ENCODE measurements at places on chromosomes 5 and 9. TPM values are rescaled to one million over a fixed set of nuclear protein-coding genes. Genes with fewer than 3 reads are reported as not detected.

Gene OCLN
- total RNA-seq: 127 TPM

DNA sequence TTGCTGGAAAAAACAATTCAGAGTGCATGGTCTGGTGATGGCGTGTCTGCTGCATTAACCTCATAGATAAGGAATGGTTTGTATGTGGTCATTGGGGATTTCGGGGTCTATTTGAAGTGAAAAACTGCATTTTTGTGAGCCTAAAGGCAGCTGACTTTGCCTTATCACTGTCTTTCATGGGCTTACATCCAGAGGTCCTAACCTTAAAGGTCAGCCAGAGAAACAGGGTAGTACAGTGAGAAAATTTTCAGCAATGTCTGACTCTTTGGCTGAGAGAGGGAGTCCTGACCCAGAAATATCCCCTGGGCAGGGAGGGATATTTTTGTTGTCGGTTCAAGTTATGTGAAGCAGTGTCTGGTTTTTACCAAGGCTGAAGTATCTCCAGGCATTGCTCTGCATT, 5.7 kb downstream of the PCSK5 start:
- DNase-seq: no peak

DNA sequence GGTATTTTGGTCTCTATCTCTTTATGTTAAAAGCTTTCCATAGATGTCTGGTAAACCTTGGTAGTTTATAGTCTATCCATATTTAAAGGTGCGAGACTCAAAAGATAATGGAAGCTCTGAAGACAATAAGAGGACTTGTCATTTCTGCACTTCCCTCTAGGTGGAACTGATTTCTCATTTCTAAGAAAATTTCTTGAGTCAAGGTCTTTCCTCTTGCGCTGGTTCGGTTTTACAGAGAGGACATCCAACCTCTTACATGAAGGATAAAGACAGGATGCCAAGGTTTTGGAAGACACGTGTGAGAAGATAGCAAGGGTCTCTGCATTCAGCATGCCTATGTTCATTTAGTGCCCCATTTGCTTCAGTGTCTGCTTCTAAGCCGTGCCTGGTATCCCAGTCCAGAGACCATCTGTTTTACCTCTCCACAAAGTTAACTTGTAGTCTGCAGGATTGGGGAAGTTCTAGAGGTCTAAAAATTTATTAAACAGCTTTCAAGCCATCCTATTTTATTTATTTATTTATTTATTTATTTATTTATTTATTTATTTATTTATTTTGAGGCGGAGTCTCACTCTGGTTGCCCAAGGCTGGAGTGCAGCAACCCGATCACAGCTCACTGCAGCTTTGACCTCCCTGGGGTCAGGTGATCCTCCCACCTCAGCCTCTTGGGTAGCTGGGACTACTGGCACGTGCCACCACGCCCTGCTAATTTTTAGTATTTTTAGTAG, 41.6 kb downstream of the KIAA1191 start:
- no peak for DNase-seq

DNA sequence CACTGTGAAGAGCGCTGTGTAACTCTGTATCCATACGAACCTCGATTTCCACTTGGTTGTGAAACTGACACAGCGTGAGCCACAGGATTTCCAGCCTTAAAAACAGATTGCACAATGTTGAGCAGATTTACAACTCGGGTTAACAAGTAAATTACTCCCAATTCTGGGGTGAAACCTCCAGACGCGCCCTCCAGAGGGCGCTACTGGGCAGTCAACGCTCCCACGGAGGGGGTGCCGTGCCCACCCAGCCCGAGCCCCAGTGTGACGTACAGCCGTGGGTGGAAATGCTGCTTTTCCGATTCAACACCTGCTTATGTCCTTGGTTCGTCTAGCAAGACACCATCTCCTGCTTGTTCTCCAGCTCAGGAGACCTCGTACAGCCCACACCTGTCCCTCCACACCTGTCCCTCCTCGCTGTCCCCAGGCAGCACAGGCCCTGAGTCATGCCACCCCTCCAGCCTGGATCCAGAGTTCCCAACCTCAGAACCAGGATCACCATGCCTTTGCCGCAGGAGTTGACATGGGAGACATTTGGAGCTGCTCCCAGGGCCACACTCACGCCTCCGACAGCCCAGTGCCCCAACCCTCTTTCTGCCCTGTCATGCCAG, 34.4 kb upstream of the SLC6A3 start:
- DNase-seq: peak; percentile 47

DNA sequence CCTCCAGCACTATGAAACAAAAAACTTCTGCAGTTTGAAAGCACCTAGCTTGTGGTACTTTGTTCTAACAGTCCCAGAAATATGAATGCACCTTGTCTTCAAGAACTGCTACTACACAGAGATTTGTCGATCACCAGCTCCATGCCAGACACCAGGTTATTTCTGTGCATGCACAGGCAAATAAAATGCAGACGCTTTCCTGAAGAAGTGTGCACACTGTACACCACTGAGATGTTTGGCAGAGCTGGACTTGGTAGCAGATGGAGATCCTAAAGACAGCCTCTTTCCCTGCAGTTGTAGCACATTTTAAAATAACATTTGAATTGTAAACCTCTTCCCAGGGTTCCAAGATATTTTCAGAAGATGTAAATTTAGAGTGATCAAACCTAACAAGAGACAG, 730.0 kb downstream of the MTRR start:
- no peak for DNase-seq

DNA sequence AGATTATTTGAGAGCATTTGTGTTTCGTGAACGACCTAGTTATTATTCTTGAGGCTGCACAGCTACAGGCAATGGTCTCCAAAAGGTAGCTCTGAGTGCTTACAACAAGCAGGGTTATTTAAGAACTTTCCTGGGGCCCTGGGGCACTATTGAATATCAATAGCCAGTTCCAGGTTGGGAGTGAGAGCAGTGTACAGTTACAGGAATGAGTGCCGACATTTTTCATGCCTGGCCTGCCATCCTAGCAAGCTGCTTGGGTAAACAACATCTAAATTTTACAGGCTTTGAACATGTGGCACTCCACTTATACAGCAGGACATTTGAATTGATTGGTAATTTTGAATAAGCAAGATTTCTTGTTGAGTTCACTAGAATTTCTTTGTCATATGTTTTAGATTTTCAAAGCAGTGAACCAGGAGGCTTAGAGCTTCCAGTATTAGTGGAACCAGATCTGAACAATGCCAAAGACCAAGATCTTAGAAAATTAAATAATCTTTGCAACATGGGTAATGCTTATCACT, 171.9 kb upstream of the GDNF start:
- no peak for DNase-seq

Gene LCNL1
- total RNA-seq: 0.06 TPM

DNA sequence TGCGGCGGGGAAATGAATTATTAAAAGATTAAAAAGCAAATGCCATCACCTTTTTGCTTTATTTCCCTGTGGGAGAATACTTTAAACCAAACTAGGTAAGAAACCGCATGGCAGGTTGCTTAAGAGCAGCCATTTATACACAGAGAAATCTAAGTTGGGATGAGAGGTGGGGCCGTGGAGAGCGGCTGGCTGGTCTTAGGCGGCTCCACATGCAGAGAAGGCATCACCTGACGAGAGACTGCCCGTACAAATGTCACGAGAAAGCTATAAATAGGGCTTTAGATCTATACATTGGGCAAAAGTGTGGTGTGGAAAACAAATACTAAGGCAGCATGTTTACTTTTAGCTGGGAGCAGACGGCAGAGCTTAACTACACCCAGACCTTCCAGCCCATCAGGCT, 39.4 kb downstream of the MED27 start:
- DNase-seq: no peak

GRCh38 chr9:73270967-73271721, 119.5 kb downstream of the ANXA1 start:
- DNase-seq: no peak

- DNase-seq: no peak
Measured at GRCh38 chr5:107873877-107874276, 203.1 kb upstream of the EFNA5 start.

- DNase-seq: no peak
Measured at GRCh38 chr5:11046160-11046559, 285.1 kb upstream of the DAP start.

GRCh38 chr9:131181091-131181681, 55.8 kb downstream of the NUP214 start:
- DNase-seq: no peak

DNA sequence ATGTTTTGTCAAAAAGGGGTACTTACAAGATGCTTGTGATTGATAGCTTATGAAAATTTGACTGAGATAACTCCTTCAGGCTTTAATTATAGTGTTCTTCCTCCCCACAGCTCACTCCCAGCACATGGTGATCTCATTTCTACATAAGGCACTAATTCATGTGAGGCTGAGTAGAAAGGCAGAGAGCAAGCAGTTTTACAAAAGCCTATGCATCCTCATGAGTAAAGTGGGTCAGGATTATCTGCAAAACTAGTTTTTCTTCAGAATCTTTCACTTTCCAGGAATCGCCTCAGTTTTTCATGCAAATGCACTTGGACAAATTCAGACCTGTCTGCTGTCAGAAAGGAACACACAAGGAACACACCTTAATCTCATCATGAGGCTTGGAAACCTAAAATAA, 92.1 kb upstream of the FBN2 start:
- no peak for DNase-seq

Gene FOXD4L4
- not detected for total RNA-seq

Gene SLCO6A1
- not detected for total RNA-seq

- peak; percentile 24 for DNase-seq
Measured at GRCh38 chr5:81838307-81838906, 87.5 kb upstream of the SSBP2 start.

- DNase-seq: no peak
Measured at GRCh38 chr5:178201221-178201926, 3.0 kb upstream of the HNRNPAB start.

- DNase-seq: peak; percentile 44
Measured at GRCh38 chr9:132849185-132849706, 28.8 kb downstream of the AK8 start.

GRCh38 chr9:4197548-4197947, 102.3 kb downstream of the GLIS3 start:
- no peak for DNase-seq

DNA sequence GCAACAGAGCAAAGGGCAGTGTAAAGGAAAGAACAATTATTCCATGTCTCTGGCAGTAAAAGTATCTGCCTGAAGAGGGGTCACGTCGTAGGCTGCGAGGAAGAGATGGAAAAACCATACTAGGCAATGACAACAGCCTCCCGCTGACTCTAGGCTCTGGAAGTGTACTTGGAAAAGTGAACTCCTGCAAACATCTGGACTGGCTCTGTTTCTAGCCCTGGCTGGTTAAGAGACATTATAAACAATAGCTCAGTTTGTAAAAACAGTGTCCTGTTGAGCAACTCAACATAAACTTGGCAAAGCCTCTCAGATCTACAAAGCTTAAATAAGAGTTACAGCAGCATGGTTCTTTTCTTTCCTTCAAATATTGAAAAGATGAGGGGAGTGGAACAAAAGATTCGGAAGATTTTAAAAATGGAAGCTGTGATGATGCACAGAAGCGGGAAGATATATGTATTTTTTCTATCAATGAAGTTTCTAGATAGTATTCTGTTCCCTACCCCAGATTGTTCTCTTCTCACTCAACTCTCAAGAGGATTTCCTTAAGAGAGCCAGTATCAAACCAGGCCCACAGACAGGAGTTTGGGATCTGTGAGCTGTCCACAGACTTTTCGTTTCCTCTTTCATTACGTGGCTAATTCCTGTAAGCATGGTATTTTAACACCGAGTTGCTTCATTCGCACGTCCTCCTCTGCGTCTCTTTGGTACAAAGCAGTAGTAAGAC, 79.4 kb downstream of the SPTLC1 start:
- peak; percentile 60 for DNase-seq

Gene DNAJB5
- total RNA-seq: 1.2 TPM

GRCh38 chr5:97751540-97751939, 568.5 kb upstream of the RIOK2 start:
- DNase-seq: no peak

Gene LCN9
- not detected for total RNA-seq

DNA sequence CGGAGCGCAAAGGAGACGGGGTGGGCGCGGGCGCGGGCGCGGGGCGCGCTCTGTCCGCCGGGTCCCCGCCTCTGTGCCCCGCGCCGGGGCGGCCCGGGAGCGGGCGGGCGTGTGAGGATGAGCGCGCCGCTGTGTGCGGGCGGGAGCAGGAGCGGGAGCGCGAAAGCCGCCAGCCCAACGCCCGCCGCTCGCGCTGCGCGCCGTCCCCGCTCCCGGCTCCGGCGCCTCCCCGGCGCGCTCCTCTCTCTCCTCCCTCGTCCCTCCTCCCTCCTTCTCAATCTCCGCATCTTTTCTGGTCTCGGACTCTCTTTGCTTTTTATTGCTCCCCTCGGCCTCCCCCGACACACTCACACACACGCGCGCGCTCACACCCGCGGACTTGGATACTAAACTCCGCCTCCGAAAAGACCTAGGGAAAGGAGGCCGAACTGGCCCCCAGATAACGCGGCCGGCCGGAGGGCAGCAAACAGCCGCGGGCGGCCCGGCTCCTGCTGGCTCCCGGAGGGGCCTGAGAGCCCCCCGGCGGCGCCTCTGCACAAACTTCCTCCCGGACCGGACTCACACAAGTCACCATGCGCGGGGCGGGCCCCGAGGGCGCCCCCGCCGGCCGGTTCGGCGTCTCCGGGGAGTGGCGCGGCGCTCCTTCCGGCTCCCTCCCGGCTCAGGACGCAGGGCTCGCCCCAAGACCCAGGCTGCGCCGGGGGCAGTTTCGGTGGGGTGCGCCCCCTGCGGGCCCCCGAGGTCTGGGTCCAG, at the start of gene FIBCD1:
Gene FIBCD1 (minus strand): TSS at position 596 of the 753 bp plus-strand sequence. CDS start 640 bp downstream, outside the sequence.
- peak; percentile 57 for DNase-seq

DNA sequence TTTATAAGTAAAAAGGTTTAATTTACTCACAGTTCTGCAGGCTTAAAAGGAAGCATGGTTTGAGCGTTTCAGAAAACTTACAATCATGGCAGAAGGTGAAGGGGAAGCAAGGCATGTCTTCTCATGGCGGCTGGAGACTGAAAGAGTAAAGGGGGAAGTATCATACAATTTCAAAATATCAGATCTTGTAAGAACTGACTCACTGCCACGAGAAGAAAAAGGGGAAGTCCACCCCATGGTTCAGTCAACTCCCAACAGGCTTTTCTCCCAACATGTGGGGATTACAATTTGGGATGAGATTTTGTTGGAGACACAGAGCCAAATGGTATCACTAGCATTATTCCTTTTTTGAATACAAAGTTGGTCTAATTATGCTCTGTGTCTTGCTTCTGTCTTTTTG, 627.9 kb upstream of the ST8SIA4 start:
- no peak for DNase-seq

Gene CDC20B
- total RNA-seq: not detected

Gene NEURL1B
- 90.8 TPM for total RNA-seq

DNA sequence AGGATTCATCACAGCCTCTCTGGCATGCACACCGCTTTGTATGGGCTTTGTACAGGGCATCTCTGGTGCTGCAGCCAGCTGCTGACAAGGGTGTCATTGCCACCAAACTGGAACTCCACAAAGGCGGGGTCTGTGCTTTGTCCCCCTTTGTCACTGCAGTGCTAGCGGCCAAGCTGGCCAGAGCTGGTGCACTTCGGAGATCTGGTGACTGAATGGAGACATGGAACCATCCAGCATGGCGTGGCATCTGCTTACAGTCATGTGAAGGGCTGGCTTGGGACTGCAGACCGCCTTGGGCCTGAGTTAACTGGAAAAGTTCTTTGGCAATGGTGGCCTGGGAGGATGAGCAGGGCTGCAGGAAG, 18.7 kb upstream of the COL5A1 start:
- DNase-seq: peak; percentile 15

Gene CCDC112
- total RNA-seq: 10.8 TPM

Gene STXBP1
- 15.0 TPM for total RNA-seq

Gene NPR3
- total RNA-seq: 0.58 TPM

Gene EGR1
- total RNA-seq: 29.8 TPM
